Astrocyte (in vitro differentiated cells and primary cell): ENCODE measurements at places on chromosomes 3 and 15.

GRCh38 chr3:22306454-22306853, 555.4 kb upstream of the ZNF385D start:
- DNase-seq, result no peak

- peak; percentile 96 for DNase-seq
Observed at GRCh38 chr3:16084887-16085286, 89.6 kb upstream of the GALNT15 start.

DNA sequence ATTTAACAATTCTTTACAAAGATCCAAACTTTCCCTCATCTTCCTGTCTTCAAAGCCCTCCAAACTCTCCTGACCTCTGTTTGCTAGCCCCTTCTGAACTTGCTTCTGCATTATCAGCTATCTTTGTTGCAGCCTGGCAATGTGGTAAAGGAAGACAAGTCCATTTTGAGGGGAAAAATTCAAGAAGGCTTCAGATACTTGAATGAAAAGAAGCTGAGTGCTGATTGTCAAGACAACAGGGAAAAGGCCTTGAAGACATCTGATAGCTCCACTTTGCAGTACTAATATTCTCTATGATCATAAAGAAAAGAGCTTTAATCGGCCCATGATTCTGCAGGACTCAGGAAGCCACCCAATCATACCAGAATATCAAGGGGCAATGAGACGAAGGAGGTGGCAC, 91.8 kb downstream of the LMLN start:
- no peak for DNase-seq

GRCh38 chr3:56753206-56753820, 48.4 kb downstream of the ARHGEF3 start:
- peak; percentile 7 for DNase-seq

GRCh38 chr3:129606636-129607390, at the start of gene PLXND1:
Gene PLXND1 (minus strand): TSS chr3:129606676. CDS start chr3:129606639, 37 bp downstream.
- DNase-seq, result peak; percentile 39

- DNase-seq, result no peak
Observed at GRCh38 chr3:140630366-140630765, 47.5 kb upstream of the TRIM42 start.

- DNase-seq, result peak; percentile 96
Observed at GRCh38 chr3:32249184-32249782, 10.8 kb downstream of the CMTM8 start.
